Lung microvascular endothelial cell (primary cell): ENCODE measurements at places on chromosomes 5 and 9.

- no peak for DNase-seq
Measured at GRCh38 chr5:10301842-10302610, 5.7 kb downstream of the CMBL start.

DNA sequence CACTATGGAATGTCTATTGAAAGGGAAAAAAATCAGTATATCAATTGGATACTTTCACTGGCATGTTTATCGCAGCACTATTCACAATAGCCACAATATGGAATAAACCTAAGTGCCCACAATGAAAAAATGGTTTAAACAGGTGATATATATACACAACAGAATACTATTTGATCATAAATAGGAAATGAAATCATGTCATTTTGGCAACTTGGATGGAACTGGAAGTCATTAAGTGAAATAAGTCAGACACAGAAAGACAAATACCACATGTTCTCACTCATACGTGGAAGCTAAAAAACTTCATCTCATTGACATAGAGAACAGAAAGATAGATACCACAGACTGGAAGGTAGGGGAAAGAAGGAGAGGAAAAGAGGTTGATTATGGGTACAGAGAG is 471.6 kb upstream of the FTMT start:
- DNase-seq: peak; percentile 67

DNA sequence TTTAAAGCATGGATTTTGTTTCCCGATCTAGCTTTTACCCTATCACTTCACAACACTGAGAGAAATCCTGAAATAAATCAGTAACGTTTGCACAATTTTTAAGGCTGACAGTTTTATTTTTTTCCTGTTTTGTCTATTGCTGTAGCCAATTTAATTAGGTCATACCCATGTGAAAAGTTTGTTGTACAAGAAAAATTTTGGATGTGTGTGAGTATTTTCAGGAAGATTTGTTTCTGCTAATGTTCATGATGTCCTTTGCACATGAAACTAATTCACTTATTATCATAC is 237.8 kb downstream of the ARRDC3 start:
- peak; percentile 28 for DNase-seq

DNA sequence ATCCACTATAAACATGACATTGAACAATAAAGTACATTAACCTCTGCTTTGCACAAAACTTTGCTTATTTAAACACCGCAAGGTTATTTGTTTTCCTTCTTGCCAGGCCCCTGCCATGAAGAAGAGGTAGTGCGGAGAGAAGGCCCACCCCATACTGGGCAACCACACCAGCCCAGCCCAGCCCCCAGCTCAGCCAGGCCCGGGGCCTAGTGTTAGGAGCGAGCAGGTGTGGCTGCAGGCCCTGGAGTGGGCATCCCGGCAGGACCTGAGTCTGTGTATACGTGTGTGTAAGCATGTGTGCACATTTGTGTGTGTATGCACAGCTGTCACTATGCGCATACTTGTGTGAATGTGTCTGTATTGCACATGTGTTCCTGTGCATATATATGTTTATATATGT is 90.4 kb upstream of the MVB12B start:
- DNase-seq: no peak

GRCh38 chr5:95615164-95615467 is 4.8 kb upstream of the GPR150 start:
- peak; percentile 9 for DNase-seq

GRCh38 chr5:123474228-123474627 is 37.7 kb upstream of the CSNK1G3 start:
- no peak for DNase-seq

DNA sequence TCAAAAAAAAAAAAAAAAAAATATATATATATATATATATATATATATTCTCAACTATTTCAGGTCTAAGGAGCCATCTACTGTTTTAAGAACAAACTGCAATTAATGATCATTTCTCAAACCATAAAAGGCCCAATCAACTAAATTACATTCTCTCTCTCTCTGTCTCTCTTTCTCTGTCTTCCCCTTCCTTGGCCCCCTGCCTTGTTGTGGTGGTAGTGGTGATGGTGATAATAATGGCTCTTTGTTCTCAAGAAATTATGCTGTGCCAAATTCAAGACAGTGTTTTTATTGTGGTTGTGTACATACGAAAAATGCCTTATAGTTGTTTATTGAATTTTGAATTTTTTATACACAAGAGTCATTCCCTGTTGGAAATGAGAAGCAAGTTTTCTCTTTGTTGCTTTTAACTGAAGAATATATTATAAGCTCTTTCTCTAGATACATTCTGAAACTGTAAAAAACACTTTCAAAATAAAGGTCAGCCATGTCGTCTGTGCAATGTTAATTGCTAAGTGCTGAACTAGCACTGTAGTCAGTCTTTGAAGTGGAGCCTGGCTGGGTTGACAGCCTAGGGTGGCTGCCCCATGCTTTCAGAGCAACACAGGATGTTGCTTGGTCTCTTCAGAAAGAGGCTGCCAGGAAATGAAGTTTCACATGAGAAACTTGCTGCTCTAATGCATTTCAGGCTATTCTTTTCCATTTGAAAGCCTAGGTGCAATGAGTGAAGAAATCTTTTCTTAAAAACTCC is 96.0 kb downstream of the HINT1 start:
- no peak for DNase-seq

DNA sequence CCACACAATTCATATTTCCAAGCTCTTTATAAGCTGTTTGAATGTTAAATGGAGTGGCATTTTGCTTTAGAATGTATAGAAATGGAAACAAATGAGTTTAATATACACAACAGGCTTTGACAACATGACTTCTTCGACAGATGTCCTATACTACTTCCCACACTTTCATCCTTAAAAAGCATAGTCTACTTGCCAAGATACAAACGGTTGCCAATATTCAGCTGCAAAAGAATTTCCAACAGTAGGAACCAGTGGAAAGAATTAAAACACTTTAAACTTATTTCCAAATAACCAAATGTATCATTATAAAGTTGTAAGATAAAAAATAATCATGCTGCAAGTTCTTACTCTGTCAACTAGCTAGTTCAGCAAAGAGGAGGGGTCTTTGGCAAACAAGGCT is 456.4 kb downstream of the PDE4D start:
- no peak for DNase-seq

DNA sequence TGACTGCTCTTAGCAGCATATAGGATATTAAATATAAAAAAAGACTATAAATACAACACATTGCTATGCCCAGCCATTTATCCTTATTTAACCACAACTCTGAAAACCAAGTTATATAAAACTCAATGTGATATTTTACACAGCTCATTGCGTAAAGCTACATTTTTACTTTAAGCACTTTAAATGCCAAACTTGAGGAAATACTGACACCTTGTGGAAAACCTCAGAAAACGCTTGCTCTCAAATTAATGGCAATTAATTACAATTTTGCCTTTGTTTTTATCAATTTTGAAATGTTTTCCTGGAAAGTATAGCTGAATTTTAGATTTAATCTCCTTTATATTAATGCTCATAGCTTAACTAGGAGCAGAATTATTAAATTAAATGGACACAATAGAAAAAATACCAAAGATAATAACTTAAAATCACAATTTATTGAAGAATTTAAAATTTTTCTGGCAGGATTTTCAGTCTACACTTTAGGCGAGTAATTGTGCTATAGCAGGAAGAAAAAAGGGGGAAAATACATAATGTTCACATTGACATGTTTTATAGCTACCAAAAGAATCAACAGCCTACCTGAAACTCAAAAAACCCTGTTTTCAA is 25.2 kb upstream of the PLAC8L1 start:
- peak; percentile 45 for DNase-seq

DNA sequence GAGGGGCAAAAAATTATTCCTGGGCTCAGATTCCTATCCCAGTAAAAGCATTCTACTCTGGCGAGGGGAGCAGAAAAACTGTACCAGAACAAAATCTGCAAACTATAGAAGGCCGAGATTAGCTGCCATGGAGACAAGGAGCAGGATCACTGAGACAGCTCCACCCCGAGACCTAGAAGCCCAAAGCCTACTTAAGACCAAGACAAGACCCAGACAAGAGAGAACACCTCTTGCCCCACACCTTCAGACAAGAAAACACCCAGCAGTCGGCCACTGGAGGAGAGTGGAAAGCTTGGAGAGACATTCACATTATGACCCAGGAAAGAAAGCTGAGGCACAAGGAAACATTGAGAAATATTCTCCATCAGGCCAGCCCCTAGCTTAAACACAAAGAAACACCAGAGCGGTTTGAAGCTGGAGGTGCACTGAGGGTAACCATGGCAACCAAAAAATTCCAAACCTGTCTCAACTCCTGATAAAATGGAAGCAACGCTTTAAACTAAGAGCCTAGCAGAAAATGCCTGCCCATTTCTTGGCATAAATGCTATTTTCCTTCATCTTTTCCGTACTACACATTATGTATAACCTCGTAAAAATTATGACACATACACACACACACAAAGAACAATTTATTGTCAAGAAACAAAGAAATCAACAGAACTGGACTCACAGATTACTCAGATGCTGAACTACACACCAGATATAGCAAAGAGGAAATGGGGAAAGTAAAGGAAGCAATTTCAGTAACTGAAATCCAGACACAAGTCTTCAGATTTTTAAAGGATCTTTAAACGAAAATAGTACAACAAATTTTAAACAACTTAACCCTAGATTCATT is 53.8 kb upstream of the FTMT start:
- DNase-seq: no peak

- DNase-seq: no peak
Measured at GRCh38 chr5:145791866-145792265, 43.3 kb downstream of the PRELID2 start.

DNA sequence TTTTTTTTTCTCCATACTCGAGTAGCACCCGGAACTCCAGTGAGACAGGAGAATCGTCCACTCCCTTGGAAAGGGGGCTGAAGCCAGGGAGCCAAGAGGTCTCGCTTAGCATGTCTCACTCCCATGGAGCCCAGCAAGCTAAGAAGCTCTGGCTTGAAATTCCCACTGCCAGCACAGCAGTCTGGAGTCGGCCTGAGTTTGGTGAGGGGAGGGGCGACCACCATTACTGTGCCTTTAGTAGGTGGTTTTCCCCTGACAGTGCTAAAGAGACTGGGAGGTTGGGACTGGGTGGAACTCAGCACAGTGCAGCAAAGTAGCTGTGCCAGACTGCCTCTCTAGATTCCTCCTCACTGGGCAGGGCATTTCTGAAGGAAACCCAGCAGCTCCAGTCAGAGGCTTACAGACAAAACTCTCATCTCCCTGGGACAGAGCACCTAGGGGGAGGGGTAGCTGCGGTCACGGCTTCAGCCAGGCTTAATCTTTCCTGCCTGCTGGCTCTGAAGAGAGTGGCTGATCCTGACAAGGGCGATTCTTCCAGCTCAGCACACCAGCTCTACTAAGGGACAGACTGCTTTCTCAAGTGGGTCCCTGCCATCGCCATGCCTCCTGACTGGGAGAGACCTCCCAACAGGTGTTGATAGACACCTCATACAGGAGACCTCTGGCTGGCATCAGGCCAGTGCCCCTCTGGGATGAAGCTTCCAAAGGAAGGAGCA is 414.5 kb upstream of the ZNF608 start:
- no peak for DNase-seq

GRCh38 chr9:18976709-18977531 is 56.1 kb downstream of the SAXO1 start:
- peak; percentile 9 for DNase-seq

- DNase-seq: no peak
Measured at GRCh38 chr5:171495122-171495700, 75.8 kb downstream of the FGF18 start.

DNA sequence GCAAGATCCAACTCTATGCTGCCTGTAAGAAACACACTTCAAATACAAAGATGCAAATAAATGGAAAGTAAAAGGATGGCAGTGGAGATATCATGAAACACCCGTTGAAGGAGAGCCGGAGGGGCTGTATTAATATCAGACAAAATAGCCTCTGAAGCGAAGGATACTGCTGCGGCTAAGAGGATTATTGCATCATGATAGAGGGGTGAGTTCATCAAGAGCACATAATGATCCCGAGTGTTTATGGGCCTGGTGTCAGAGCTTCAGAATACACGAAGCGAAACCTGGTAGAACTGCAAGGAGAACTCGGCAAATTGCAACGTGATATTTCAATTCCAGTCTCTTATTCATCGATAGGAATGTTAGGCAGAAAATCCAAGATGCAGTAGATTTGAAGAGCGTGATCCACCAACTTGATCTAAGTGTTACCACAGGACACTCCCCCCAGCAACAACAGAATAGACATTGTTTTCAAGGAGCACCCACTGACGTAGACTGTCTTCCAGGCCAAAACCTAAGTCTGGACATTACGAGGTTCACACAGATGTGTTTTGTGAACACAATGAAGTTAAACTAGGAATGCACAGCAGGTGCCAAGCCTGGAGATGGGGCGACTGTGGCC is 27.7 kb upstream of the QSOX2 start:
- no peak for DNase-seq

DNA sequence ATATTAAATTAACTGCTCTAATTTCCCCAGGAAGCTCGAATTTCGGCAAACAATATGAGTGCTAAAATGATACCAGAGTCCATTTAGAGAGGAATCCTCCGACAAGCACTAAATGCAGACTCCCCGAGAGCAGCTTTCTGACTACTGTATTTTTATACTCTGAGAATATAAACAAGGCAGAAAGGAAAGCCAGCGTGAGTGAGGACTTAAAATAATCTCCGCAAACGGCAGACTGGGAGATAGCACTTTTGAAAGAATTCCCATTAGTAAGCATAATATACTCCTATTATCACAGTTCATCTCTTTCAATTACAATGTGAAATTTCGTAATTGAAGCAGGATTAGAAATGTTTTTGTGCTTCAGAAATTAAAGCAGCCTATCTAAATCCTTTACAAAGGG is 269.4 kb upstream of the PANK3 start:
- DNase-seq: no peak

GRCh38 chr9:95504053-95504963 is 12.5 kb downstream of the PTCH1 start:
- no peak for DNase-seq

- DNase-seq: no peak
Measured at GRCh38 chr5:59246145-59246869, 647.2 kb downstream of the PDE4D start.

- DNase-seq: peak; percentile 79
Measured at GRCh38 chr9:122912964-122913673, at the start of gene ZBTB6. ZBTB6 (minus strand) TSS chr9:122913323; CDS start chr9:122912072, 1,251 bp downstream.

GRCh38 chr5:100797861-100798260 is 105.2 kb downstream of the ST8SIA4 start:
- DNase-seq: peak; percentile 76

- peak; percentile 31 for DNase-seq
Measured at GRCh38 chr5:110899566-110900412, 161.0 kb downstream of the SLC25A46 start.

- peak; percentile 77 for DNase-seq
Measured at GRCh38 chr5:163759000-163759704, 253.7 kb downstream of the MAT2B start.

DNA sequence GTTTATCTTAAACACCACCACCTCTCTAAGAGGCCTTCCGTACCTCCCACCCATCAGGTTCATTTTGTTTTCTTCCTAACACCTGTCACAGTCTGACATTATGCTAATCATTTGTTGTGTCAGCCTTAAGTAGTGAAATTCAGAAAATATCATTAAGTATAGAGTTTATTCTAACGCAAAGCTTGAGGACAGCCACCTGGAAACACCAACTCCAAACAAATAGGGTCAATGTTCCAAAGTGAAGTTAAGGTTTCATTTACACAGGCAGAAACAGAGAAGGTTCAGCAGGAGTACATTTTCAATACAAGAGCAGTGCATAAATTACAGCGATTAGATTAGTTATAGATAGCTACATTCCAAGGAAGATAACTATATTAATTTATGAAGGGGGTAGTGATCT is 1.3 kb upstream of the SMC5 start:
- DNase-seq: no peak
